ENCODE measurements at places on chromosomes 6 and 20.

- peaks cover 31% of the 10 kb centered on the region for H3K4me1 ChIP-seq
- H3K4me3 ChIP-seq = no peak overlapping the region
- no peak for DNase-seq
- no peaks in the 10 kb centered on the region for H3K36me3 ChIP-seq
- H3K27ac ChIP-seq = no peak overlapping the region
- H3K27me3 ChIP-seq = no peaks in the 10 kb centered on the region
Observed at GRCh38 chr6:111628142-111628850, 22.6 kb upstream of the TRAF3IP2 start.

GRCh38 chr20:19625426-19625825 lies 132.6 kb upstream of the RIN2 start:
- no peak overlapping the region for H3K27ac ChIP-seq
- H3K4me1 ChIP-seq = peaks cover 23% of the 10 kb centered on the region
- no peak overlapping the region for H3K4me3 ChIP-seq

- peak overlapping the region; percentile 25 for H3K27ac ChIP-seq
- H3K36me3 ChIP-seq = peaks cover 73% of the 10 kb centered on the region
- no peaks in the 10 kb centered on the region for H3K27me3 ChIP-seq
- no peak overlapping the region for H3K4me3 ChIP-seq
- no peaks in the 10 kb centered on the region for H3K4me1 ChIP-seq
- DNase-seq = no peak
Observed at GRCh38 chr20:37200926-37201826, 21.8 kb upstream of the MROH8 start.

DNA sequence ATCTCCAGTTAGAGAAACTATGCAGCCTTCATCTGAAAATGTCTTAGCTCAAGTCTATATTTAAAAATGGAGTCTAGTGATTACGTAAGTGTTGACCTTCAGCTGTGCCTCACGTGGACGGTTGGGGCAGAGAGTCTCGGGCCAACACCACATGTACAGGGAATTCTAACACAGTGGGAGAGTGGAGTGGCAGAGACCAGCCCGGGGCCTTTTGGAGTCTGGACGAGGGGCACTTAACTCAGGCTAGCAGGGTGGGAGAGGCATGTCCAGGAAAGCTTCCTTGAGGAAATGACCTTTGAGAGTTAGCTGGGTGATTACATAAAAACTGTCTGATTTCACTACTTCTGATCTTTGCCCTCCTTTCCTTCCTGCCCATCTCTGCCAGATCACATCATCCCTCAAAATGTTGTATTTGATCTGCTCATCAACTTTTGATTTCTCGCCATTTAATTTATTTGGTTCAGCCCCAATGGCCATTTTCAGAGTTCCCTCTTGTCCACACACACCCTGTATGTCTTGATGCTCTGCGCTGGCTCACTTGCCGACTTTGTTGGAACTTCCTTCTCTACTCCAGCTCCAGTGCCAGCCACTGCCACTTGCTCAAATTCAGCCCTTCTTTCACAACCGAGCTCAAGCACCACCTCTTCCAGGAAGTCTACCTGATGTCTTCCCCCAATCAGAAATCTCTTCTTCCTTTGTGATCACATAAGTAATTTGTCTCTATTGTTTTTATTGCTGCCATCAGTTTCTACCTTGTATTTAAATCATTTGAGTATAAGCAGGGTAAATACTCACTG lies 2.6 kb downstream of the ARMC2 start:
- no peaks in the 10 kb centered on the region for H3K27me3 ChIP-seq
- H3K4me1 ChIP-seq = peaks cover 13% of the 10 kb centered on the region
- DNase-seq = no peak
- peaks cover 15% of the 10 kb centered on the region for H3K36me3 ChIP-seq
- no peak overlapping the region for H3K27ac ChIP-seq

GRCh38 chr6:43780941-43781928 lies 11.2 kb downstream of the VEGFA start:
- no peak for DNase-seq
- no peak overlapping the region for H3K4me3 ChIP-seq
- H3K27me3 ChIP-seq = no peaks in the 10 kb centered on the region
- peaks cover 73% of the 10 kb centered on the region for H3K36me3 ChIP-seq
- H3K4me1 ChIP-seq = no peaks in the 10 kb centered on the region
- H3K27ac ChIP-seq = peak overlapping the region; percentile 87

GRCh38 chr6:116511424-116512110 lies at the start of gene CALHM5:
TSS of gene CALHM5 (plus strand) at chr6:116511639. CDS start at chr6:116511697, 58 bp downstream.
- no peaks in the 10 kb centered on the region for H3K36me3 ChIP-seq
- DNase-seq = no peak
- H3K27ac ChIP-seq = peak within 1 kb of the TSS; percentile 81
- H3K4me1 ChIP-seq = peaks cover 18% of the 10 kb centered on the region
- no peaks in the 10 kb centered on the region for H3K27me3 ChIP-seq

GRCh38 chr6:46927066-46927465 lies 5.3 kb upstream of the ADGRF5 start:
- no peak overlapping the region for H3K4me3 ChIP-seq
- H3K27me3 ChIP-seq = no peaks in the 10 kb centered on the region
- H3K36me3 ChIP-seq = no peaks in the 10 kb centered on the region
- DNase-seq = no peak

Measured in WTC11 (cell line).